ENCODE measurements at places on chromosomes 6 and 20.

GRCh38 chr6:43945768-43946080, 175.7 kb downstream of the VEGFA start:
- DNase-seq, result no peak

- no peak for DNase-seq
Measured at GRCh38 chr6:4870821-4871494, 94.8 kb downstream of the CDYL start.

- no peak for DNase-seq
Measured at GRCh38 chr20:36360429-36360828, 54.3 kb downstream of the DLGAP4 start.

GRCh38 chr20:2255926-2256531, 39.8 kb upstream of the TGM3 start:
- no peak for DNase-seq

DNA sequence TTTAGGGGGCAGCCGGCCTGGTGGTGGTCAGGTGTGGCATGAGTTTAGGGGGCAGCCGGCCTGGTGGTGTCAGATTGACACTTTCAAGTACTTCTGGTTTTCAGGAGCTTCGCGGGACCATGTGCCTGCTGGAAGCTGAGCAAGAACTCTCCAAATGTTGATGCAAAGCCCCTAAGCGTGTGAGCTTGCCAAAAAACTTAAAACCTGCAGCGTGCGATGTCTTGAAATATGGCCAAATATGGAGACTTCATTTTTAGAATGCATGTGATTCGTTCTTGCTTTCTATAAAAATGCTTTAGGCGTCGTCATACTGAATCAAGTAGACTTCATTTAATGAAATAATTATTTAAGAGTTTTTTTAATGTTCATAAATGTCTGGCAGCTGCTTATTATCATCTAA, 149.4 kb downstream of the SMOC2 start:
- DNase-seq, result no peak

- no peak for DNase-seq
Measured at GRCh38 chr20:13338097-13338661, 117.1 kb downstream of the ISM1 start.

DNA sequence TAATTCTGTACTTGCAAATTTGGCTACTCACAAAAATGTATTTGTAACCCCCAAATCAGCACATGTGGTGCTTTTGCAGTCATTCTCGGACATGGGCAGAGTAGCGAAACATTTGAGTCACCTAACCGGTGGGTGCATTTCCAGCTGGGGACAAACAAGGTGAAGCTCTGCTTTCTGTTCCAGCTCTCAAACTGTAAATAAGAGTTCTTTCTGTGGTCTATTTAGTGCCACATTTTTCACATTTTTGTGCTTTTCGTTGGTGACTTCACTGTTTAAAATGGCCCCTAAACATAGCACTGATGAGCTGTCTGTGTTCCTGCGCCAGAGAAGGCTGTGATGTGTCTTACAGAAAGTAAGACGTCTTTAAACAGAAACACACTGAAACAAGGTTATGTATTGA, 244.5 kb downstream of the CDC5L start:
- DNase-seq, result no peak

GRCh38 chr20:23782366-23782983, 31.7 kb upstream of the CST1 start:
- peak; percentile 44 for DNase-seq

GRCh38 chr20:40683221-40683893, 5.7 kb downstream of the MAFB start:
- peak; percentile 78 for DNase-seq

GRCh38 chr20:52033313-52033712, 158.3 kb downstream of the ZFP64 start:
- no peak for DNase-seq

GRCh38 chr6:169020821-169021220, 232.8 kb downstream of the THBS2 start:
- DNase-seq, result no peak

GRCh38 chr20:53355790-53356189, 237.8 kb downstream of the ZNF217 start:
- DNase-seq, result no peak

- DNase-seq, result no peak
Measured at GRCh38 chr6:116556065-116556464, 2.5 kb downstream of the CALHM4 start.

DNA sequence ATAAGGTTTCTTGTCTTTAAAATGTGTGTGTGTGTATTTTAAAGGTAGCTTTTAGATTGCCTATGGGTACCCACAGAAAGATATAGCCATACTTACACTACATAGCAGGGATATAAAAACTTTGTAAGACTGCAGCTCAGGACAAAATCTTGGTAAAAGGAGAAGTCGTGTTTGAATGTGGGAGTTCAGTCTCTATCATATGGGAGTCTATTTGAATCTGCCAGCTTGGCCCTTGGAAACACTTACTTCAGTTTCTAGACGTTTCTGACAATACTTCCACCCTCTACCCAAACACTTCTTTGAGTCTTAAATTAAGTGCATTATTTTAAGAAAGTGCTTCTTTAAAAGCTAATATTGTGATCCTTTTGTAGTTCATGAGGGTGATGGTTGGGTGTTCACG, 155.7 kb downstream of the CARMIL1 start:
- no peak for DNase-seq

DNA sequence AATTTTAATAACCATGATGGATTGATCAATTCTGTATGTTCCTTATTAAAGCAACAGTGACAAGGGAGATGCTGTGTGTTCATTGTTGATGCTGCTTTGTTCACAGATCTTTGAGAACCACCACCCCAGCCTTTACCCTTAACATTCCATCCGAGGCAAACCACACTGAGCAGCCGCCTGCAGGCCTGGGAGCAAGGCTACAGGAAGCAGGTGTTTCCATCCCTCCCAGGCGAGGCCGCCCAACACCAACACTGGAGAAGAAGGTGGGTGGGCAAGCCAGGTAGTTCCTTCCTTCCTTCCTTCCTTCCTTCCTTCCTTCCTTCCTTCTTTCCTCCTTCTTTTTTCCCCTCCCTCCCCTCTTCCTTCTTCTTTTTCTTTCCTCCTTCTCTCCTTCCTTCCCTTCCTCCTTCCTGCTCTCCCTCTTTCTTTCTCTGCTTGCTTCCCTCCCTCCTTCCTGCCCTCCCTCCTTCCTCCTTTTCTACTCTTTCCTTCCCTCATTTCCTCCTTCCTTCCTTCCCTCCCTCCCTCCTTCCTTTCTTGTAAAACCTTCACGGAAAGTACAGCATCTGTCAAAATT, 13.7 kb downstream of the TTLL2 start:
- DNase-seq, result no peak

- DNase-seq, result no peak
Measured at GRCh38 chr20:31652917-31653396, 15.2 kb downstream of the COX4I2 start.

DNA sequence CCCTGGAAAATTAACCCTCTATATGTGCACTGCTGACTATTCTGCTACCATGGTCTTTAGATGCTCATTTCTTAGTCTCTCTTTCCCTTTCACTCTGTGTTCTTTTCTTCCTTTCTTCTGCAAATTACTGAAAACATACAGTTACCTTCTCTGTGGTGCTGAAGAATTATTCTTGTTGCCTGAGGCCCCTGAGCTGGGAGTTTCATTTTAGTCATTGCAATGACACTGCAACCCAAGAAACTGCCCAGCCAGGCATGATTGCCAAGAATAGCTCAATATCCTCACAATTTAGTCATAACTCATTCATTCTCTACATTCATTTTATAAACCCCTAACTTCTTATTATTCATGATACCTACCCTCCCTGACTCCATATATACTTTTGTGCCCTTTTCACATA, 245.8 kb upstream of the RAB32 start:
- no peak for DNase-seq

DNA sequence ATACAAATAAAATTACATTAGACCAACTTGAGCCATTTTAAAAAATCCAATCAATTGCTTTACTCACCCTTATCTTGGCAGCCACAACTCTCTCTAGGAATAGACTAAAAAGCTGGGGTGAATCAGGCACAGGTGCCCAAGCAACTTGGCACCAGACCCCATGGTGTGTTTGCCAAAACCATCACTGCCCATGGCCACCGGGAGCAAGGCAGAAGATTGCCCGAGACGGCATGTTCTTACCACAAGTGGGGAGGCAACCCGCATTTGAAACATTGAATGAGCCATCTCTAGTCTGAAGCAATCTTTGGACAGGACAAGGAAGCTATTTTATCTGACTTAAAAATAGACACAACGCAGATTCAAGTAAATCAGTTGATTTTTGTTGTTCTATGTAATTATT, 69.0 kb downstream of the SMLR1 start:
- DNase-seq, result no peak

- no peak for DNase-seq
Measured at GRCh38 chr6:108518714-108519576, 41.8 kb upstream of the FOXO3 start.

DNA sequence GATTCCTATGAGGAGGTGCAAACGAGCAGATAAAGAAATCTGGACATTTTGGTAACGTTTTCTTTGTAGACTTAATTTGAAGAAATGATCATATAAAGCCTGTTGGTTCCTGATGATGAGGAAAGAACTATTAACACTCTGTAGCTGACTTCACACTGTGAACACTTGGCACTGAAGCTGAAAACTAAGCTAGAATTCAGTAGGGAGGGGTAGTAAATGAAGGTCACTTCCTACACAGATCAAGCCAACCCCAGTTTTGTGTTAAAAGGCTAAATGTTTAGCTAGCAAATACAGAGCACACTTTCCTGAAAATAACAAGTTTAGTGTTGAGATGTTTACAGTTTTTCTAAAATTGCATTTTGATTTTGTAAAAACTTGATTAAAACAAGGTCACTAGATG, 296.2 kb upstream of the PRDM1 start:
- DNase-seq, result no peak

DNA sequence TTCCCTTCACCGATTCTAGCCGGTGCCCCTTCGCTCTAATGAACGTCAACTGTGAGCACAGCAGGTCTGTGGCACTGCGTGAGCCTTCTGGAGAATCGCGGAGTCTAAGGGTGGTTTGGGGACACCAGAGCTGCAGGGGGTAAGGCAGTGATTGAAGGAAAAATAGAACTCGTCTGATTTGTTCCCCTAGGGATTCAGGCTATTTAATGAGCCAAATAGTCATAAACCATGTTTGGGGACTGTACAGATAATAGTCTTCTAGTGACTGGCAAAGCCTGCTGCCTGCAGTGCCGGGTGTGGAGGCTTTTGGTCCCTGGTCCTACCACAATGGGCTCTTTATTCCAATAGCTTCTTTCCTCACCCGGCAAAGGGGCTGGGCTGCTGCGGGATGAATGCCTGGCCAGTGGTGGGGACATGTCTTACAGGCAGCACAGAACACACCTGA, 11.1 kb upstream of the NTSR1 start:
- peak; percentile 69 for DNase-seq

- DNase-seq, result no peak
Measured at GRCh38 chr6:42029062-42029685, 21.1 kb upstream of the TAF8 start.

DNA sequence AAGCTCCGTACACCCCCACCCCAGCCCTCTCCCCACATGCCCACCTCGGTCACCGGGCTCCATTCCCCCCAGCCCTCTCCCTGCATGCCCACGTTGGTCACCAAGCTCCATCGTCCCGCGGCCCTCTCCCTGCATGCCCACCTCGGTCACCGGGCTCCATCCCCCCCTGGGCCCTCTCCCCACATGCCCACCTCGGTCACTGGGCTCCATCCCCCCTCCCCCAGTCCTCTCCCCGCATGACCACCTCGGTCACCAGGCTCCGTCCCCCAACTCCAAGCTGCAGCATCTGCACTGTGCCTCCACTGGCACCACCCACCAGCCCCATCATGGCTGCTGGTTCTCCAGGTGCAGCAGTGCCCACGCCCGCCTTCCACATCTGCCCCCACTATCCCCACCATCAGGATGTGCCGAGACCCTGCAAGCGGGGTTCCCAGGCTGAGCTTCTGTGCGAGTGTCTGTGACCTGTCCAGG, 16.8 kb downstream of the TAF4 start:
- DNase-seq, result no peak

DNA sequence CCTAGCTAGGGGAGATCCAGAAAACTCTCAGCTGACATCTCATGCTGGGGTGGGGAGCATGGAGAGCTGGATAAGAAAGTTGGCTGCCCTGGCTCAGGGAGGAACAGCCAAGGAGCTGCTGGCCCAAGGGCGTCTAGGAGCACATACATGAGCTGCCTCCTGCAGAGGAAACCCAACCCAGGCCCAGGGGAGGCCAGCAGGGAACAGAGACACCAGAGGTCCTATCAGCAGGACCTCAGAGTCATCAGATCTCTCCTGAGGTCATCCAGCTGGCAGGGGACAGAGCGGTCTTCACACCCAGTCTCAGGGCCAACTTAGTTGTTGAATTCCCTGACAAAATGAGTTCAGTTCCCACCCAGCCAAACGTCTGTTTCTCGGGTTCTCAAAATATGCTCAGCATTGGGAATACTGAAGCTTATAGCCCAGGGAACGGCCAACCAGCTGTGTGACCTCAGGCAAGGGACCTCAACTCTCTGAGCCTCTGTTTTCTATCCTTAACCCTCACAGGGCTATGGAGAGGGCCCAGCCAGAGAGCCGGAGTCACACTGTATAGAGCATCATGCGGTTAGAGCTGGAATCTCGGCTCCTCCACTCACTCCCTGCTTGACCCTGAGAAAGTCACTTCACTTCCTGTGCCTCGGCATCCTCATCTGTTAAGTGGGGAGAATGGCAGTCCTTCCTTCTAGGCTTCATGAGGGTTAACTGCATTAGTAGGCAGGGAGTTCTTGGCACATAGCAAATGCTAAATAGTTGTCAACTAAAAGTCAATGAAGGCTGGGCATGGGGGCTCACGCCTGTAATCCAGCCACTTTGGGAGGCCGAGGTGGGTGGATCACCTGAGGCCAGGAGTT, 13.8 kb downstream of the ADA start:
- DNase-seq, result no peak

DNA sequence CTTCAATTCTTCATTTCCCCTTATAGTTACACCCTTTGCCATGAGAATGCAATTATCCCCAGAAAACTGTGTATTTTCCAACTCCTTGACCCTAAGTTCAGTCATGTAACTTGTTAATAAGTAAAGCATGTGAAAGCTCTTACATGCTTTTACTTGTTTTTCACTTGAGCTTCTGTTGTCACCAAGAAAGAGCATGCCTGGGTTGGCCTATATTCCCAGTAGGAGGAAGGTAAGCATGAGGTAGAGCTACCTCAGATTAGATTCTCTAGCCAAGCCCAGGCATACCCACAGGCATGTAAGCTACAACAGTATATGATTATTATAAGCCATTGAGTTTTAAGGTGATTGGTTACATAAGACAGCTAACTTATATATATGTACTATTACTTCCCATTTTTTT, 101.7 kb upstream of the SMLR1 start:
- DNase-seq, result no peak

- DNase-seq, result no peak
Measured at GRCh38 chr6:85241498-85242052, 208.3 kb upstream of the NT5E start.

- no peak for DNase-seq
Measured at GRCh38 chr6:47203938-47204611, 105.6 kb downstream of the TNFRSF21 start.

Data from retina (tissue), 1 donor.